ENCODE measurements at places on chromosomes 1 and 21. TPM values are rescaled to one million over a fixed set of nuclear protein-coding genes. Genes with fewer than 3 reads are reported as not detected.

Gene RAB25
- 174 TPM for polyA plus RNA-seq

Gene UBR4
- polyA plus RNA-seq = 98.1 TPM

Gene TMEM240
- polyA plus RNA-seq = 3.9 TPM

Gene PGLYRP4
- 0.31 TPM for polyA plus RNA-seq

- no peak for DNase-seq
Measured at GRCh38 chr1:170284512-170284911, 138.8 kb downstream of the NTMT2 start.

- no peak for DNase-seq
Measured at GRCh38 chr1:41890825-41891198, 27.9 kb downstream of the HIVEP3 start.

- DNase-seq = no peak
Measured at GRCh38 chr1:193540511-193540910, 354.1 kb upstream of the B3GALT2 start.

- no peak for DNase-seq
Measured at GRCh38 chr1:241714321-241715218, 62.5 kb downstream of the WDR64 start.

DNA sequence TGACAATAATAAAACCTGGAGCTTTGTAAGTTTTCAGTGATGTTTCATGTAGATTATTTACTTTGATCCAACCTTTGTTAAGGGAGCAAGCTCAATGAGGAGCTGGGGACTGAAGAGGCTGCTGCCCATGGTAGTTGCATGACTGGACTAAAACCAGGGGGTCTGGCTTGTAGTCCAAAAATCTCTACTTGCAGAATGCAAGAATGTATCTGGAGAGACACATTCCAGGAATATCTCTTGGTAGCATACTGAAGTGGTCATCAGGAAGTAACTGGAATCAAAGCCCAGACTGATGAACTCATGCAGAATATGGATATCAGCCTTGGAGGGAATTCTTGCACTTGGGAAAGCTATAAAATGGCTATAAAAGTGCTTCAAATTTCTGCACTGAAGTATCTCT, 5.8 kb upstream of the KIAA0040 start:
- DNase-seq = no peak

All from large intestine (tissue), 12 donors.